ENCODE measurements at places on chromosomes 2 and 18.

GRCh38 chr2:239756031-239756789 is 268.9 kb downstream of the NDUFA10 start:
- no peak for DNase-seq

DNA sequence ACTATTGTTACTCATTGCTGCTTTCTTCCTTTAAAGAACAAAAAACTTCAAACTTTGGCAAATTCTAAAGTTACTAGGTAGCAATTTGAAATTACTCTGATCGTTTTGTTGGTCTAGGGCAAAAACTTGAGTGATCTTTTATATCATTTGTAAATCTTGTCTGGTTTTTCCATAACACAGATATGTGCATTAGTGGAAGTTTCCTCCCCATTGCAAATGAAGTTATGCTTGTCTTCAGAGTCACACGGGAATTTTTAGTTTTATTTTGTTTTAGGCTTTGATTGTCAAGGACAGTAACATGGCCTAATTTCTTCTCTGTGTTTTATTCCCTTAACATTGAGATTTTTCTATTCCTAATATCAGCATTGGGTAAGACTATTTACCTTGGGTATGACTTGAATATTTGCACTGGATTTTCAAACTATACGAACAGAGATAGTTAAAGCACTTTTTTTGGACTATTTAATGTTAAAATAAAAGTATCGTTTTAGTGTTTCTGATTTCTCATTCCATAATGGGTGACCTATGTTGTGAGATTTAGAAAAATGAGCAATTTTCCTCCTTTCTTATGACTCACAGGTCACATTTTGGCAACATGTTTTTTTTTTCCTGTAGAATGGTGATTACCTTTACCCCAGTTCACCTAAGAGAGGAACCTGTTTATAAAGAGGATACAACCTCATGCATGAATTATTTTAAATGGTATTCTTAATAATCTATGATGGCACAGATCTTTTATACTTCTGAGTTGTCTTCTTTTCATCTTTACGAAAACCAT is 65.0 kb downstream of the BABAM2 start:
- DNase-seq, result no peak

DNA sequence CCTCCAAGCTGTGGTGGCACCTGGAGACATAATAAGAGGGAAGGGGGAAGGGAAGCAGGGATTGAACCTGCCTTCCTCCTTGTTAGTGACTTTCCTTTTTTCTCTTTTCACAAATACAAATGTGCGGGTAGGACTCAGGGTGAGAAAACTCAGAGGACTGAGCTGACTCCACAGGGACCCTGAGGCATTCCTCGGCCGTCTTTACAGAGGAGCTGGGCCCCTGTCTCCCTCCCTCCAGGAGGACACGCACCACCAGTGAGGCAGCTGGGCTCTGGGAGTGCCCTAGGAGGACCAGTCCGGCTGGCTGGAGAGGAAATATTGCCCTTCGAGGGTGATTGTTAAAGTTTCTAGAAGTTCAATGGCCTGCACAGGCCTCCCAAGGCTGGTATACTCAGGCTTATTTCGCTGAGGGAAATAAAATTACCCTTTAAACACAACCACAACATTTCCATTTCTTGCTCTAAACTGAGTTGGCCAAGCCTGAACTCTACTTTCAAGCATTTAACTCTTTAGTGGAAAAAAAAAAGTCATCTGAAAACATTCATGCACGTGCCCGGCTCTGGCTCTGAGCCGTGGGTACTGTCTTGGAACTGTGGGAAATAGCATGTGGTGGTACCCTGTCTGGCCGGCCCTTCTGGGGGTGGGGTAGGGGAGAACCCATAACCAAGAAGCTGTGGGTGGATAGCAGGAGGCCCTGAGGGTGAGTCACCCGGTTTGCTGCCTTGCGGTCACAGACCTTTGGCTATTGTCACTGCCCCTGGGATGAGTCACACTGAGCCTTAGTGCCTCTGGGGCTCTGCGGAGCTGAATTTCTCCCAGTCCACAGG is 116.0 kb downstream of the COPS8 start:
- DNase-seq, result no peak

DNA sequence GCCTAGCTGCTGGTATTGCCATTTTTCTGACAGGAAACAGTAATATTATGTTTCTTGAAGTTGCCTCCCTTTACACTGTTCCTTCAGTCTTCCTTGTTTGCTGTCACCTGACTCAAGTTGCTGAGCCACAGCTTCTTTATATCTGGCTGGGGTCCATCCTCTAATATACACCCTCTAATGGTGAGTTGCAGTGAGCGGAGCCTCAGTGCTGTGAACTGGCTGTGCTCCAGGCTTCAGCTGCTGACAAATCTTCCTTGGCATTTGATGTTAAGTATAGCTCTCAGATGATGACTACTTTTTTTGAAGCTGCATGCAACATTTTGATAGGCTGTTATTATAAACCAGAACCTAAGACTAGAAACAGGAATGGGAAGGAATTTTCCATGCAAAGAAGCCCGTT is 366.7 kb downstream of the NUP35 start:
- DNase-seq, result no peak

DNA sequence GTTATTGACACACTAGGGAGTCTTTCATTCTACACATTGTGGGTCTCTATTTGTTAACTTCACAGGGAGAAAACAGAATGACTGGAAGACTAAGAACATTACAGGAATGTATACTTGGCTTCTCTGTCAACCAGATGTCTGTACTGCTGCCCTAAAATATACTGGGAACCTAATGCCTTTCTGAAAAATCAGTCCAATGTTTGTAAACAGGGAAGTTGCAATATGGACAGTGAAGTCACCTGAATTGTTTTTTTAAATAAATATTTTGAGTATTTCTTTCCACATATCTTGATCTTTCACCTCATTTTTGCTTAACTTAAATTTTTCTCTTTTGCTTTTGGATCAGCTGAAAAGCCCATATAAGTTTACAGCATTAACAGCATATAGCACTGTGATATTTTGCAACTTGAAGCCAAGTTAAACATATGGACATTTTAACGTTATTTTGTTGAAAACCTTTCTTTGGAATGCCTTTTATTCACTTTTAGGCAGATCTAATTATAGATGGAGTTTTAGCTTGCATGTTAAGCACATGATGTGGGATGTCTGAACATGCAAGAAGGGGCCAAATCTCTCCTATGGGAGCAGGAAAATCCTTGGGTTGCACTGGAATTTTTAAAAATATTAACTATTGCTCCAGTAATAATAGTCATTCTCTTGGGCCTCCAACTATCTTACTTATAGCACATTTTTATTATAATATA is 137.7 kb upstream of the TWIST2 start:
- DNase-seq, result no peak

- DNase-seq, result no peak
Measured at GRCh38 chr2:43840965-43841364, 2.2 kb downstream of the ABCG8 start.

- DNase-seq, result no peak
Measured at GRCh38 chr18:49101236-49101635, 150.5 kb upstream of the SMAD7 start.

DNA sequence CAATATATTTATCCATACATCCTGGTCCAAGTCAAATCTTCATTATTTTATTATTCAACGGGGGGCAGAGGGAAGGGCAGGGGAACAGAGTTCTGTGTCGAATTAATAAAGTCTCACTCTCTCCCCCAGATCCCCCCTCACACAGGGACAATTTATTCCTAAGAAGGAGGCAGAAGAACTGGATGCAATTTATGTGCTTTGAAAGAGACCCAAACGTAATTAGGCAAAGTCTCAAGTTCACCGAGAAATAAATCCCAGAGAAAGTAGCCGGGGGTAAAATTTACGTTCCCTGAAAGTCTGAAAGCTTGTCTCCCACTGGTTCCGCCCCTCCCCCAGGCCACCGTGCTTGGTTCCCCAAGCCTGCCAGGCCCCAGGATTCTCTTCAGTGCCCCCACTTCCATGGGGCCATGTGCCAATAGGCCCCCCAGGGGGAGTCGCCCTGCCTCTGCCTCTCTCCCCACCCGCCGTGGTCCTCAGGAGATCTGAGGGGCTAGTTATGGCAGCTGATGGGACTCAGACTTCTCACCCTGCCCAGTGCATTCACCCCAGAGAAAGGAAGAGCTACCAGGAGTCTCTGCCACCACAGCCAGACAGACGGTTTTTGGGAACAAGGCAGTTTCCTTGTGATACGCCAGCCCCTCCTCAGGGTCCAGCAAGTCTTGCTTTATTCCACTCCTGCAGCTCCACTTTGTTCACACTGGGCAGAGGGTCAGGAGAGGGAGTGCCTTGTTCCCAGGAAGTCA is 215.5 kb downstream of the CYP26B1 start:
- DNase-seq, result no peak

DNA sequence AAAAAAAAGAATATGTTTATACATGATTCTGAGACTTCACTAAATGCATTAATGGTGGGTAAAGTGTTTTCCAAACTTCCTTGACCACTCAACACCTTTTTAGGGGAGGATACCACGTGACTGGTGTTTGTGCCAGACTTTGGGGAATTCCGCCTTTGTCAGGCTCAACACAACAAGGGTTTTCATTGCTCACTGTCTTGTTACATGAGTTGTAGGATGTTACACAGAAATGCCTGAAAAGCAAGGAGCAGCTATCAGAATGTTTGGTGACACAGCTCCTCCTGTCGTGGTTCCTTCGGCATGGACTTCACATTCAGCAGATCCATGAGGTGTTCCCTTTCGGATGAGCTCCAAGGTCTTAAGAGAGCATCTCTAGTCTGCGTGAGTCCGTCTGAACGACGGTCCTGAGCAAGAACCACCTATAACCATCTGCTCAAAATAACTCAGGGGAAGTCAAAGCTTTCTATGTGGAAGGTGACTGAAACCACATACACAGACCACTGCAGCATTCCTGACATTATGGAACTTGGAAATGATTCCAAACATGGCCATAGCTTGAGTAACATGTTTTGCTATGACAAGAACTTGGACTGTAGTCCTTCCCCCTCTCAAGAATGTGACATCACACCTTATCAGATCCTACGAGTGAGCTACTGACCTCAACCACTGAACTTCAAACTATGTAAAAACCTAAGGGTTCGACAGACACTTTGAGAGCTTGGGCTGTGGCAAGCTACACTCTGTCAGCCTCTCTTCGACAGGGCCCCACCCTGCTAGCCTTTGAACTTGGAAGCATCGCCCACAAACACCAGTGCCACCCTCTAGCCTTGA is 57.5 kb downstream of the MCFD2 start:
- DNase-seq, result no peak

DNA sequence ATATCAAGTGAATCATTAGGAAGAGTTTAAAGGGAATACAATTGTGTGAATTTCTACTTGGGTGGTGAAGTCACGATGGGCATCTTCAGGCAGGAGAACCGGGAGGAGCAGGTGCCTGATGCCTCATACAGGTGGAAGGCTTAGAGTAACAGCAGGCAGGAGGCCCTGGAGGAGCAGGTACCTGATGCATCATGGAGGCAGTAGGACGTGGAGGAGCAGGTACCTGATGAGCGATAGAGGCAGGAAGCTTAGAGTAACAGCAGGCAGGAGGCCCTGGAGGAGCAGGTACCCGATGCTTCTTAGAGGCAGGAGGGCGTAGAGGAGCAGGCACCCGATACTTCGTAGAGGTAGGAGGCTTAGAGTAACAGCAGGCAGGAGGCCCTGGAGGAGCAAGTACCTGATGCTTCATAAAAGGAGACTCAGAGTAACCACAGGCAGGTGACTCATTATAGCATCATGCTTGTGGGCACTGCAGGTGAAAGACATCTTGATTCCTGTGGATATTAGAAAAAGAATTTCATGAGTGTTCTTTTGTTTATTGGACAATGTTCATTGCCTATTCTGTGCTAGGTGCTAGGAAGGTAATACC is 133.9 kb downstream of the ATP9B start:
- no peak for DNase-seq

DNA sequence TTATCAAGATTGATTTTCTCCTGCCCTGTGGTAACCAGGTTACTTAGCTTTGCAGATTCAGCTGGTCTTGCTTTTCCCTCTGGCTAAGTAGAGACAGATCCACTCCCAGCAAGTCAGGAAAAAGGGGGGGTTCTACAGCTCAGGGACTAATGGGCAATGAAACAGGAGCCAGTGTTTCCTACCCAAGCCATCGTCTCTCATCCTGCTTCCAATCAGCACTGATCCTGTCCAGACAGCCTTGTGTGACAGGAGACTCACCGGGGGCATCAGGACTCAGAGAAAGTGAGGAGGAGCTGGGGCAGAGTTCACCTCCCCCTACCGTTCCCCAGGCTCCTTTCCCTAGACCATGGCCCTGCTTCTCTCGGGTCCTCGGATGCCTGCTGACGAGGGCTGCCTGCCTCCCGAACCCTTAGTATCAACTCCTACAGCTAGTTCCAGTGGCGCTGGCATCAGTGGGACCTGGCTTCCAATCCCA is 307.6 kb downstream of the ALK start:
- DNase-seq, result no peak

- no peak for DNase-seq
Measured at GRCh38 chr2:27709326-27709725, 45.6 kb downstream of the SLC4A1AP start.

GRCh38 chr2:164867779-164868397 is 26.3 kb upstream of the COBLL1 start:
- no peak for DNase-seq

DNA sequence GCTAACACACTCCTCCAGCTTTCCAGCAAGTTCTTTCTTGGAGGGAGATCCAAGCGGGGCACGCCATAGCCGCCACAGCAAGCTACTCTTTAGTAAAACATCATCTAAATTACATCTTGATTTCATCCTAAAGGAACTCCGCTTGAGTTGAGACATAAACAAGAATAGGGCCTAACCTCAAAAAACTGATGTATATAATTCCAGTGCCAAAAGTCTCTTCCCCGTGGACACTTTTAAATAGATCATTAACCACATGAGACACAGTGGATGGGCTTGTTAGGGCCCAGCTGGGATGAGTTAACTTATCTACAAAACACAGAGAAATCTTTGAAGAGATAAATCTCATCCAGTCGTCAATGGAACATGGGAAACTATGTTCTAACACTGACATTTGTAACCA is 20.8 kb upstream of the MLPH start:
- DNase-seq, result no peak

- no peak for DNase-seq
Measured at GRCh38 chr2:113136828-113137775, 9.7 kb downstream of the IL1RN start.

- no peak for DNase-seq
Measured at GRCh38 chr18:48428475-48429177, 19.4 kb upstream of the ZBTB7C start.

- no peak for DNase-seq
Measured at GRCh38 chr2:40451918-40452605, at the start of gene SLC8A1. Gene SLC8A1, minus strand, starts transcription at chr2:40452090.

DNA sequence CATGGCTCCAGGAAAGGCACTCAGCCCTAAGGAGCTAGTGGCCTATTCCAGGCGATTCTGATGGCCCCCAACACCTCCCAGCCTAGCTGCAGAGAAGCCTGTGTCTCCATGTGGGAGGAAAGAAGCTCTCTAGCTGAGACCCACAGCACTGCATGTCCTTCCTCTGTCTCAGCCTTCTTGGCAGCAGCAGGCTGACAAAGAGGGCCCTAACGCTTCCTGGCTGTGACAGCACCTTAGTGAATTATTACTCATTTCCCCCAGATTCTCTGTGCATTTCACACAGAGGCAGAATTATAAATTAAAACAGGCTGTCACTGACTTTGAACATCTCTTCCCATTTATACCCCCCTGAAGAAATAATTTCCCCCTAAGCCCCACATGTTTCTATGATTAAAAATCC is 206.8 kb downstream of the CLIP4 start:
- no peak for DNase-seq

GRCh38 chr2:241502281-241502680 is 6.1 kb downstream of the STK25 start:
- no peak for DNase-seq

- DNase-seq, result no peak
Measured at GRCh38 chr18:11369556-11369955, 220.2 kb upstream of the PIEZO2 start.

Measured in SIG-M5 (cell line).